ENCODE measurements at places on chromosomes 4 and X.
A peak's percentile ranks its signal among the peaks of the same experiment; 100 is the strongest.

- no peak for DNase-seq
Observed at GRCh38 chrX:49187028-49187394, 838 bp upstream of the PRICKLE3 start.

DNA sequence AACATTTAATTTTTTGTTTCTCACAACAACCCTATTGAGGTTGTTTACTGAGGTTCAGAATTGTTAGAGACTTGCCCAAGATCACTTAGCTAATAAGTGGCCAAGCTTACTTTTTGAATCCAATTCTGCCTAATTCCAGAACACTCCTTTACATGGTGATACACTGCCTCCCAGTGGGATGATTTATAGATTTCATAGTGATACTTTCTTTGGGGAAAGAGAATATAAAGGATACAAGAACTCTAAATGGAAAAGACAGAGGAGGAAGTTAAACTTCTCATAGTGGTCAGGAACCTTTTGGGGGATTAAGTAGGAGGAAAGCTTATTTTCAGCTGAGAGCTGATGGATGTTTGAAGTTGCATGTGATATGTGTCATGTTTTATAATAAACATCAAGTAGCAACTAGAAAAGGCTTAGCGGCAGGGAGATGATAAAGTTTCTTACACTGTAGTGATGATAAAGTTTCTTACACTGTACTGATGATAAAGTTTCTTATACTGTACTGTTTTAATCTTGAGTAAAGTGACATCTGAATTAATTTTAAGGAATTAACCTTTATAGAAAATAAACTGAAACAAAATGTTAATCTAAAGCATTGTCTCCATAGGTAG, 15.3 kb downstream of the STAG2 start:
- DNase-seq = no peak

- no peak for DNase-seq
Observed at GRCh38 chr4:182789529-182789928, 127.7 kb downstream of the DCTD start.

DNA sequence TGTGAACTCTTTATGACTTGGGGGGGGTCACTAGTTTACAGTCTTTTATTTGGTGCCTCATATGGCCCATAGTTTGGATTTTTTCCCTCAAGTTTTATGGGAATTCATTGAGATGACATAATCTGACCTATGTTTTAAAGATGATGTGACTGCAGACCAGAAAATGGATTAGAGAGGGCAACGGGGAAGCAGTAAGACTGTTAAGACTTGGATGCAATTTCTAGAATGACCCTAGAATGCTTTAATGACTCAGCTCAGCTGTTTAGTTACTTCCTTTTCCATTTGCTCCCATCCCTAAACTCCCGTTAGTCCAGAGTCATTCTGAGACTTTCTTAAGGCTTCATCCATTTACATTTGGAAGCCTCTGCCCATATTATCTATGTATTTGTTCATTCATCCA, 59.9 kb upstream of the PDGFRA start:
- no peak for DNase-seq

DNA sequence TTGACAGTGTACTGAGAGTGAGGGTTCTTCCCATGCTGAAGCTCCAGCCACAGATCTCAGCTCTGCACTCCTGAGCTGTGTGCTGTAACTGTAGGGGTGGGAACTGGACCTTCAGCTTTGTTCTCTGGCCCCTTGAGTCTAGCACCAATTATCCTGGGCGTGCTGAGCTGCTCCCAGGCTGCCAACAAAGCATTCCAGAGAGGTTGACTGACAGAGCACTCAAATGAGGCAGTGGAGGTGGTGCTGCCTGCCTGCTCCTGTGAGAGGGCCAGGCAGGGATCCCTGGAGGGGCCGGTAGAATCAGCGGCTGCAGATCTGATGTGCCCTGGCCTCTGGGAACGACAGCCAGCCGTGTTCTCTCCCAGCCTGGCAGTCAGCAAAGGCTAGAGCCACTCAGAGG, 375.7 kb upstream of the AADAT start:
- DNase-seq = no peak

DNA sequence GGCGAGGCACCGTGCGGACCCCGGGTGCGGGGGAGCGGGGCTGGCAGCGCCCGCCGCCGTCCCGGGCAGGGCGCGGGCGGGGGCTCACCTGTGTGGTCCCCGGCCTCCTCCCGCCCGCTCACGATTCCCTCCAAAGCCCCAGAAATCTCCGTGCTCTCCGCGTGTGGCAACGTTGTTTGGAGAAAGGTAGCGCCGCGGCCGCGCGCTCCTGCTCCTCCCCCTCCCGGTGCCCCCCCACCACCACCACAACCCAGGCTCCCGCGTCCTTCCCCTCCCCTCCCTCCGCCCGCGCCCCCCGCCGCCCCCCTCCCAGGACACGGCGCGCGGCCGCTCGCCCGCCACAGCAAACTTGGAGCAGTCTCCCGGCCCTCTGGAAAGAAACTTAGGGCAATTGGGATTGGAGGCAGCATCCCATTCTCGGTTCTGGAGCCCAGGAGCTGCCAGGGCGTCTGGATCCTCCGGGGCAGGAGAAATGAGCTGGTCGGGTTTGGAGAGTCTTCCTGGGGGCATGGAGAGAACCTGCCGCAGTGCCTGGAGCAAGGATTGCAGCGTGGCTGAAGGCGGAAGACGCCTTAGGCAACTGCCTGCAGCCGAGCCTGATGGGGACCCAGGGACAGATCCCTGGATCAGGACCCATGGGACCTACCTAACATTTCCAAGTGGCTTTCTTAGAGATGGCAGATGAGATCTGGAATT, 855 bp downstream of the KLF3 start:
- peak; percentile 20 for DNase-seq

GRCh38 chrX:24412637-24413363, 52.3 kb upstream of the PDK3 start:
- DNase-seq = no peak

DNA sequence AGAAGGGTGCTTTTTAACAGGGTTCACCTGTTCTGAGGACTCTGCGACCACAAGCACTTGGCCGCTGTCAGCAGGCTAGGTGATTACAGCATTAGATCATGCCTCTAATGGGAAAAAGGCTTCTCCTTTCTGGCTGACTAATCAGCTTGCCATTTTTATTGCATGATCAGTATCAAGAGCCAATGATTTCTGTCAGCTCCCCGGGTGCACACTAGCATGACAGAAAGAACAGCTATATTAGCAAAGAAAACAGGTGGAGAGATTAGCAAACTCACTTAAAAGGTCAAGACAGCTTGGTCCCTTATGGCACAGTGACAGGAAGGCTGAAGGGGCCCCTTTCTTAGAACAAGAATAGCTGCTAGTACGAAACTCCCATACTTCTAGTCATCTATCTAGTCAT, 170.0 kb downstream of the SMIM20 start:
- no peak for DNase-seq

DNA sequence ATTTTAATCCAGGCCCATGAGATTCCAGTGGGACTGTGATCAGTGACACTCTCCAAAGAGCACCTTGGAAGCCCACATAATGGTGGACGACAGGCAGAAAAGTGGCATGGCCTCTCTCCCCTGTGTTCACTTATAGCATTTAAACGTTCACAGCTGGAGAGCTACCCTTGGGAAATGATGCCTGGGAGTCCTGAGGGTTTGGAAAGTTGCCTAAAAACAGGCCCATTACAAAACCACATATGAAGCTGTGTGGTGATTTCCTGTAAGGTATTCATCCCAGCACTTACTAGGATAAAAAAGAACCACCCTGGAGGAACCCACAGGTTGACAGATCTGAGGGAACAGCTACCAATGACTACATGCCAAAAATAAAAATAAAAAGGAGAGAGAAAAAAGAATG, 193.2 kb downstream of the RASL11B start:
- no peak for DNase-seq

DNA sequence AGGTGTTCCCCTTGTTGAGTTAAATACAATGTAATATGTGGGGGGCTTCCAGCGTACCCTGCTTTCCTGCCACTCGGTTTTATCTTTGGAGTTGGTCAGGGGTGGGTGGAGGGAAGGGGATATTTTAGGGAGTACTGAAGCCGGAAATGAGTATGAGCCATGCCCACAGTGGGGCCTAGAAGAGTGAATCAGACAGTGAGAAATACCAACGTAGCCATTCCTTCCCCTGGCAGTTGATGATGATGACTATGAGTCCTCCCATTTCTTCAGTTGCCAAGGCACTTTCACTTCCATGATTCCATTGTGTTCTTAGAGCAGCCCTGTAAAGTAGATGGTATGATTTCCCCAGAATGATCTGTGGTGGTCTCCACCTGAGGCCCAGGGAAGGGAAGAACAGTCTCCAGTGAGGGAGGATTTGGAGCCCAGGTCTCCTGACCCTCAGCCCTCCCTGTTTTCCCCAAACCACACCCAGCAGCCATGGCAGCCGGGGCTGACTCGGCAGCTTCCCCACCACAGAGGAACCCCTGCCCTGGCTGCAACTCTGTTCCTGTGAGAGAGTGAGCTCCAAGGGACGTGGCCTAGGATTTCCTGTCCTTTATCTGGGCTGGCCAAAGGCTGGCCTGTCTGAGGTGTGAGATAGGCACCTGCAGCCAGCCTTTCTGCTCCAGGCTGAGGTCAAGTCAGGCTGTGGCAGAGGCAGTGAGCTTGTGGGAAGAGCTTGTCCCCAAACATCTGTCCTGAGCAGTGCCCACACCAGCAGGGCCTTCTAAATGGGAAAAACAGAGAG, 52.7 kb downstream of the STARD8 start:
- DNase-seq = no peak

GRCh38 chr4:176308441-176308840, 11.3 kb upstream of the SPCS3 start:
- DNase-seq = no peak

DNA sequence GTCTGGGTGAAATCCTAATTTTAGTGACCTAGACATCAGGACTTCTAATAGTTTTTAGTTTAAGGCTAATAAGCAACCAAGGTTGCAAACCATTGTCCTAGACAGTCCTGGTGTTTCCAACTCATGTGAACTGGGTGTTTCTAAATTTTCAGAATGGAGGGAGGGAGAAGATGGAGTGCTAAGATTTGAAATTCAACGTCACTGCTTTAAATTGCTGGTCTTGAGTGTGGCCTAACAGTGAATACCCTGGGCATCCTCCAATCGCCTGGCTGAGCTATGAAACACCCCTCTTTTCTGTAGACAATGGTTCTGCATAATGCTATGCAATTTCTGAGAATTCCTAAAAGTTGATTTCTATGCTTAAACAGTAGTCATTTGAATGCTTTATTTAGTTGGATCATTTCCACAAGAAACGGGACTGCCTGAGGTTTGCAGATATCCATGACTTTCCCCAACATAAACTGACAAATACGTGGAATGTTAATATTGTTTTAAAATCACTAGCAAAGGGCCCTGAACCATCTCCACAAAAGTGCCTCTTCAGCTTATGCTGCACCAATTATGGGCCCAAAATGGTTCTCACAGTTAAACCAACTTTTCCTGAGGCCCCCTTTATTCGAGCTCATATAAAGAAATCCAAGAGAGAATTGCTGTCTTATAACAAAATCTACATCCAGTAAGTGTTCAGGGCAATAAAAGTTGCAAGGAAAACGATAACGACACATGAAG, 1.1 kb downstream of the FBXL5 start:
- DNase-seq = no peak

DNA sequence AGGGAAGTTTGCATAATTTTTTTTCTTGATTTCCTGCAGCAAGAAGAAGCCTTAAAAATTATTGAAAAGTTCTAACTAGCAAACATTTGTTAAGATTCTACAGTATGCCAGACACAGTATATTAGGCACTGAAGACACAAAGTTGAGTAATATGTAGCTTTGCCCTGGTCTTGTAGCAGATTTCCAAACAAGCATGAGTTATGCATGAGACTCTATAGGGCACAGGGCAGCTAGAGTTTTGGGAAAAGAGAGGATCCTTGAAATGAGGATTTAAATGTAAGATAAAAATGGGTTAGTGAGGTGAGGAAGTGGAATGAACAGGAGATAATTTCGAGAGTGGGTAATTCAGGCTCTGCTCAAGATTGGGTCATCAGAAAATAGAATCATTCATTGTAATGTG, 8.6 kb upstream of the GPRIN3 start:
- DNase-seq = no peak
